Stimulated activated CD8-positive, alpha-beta memory T cell treated with anti-CD3 and anti-CD28 coated beads, Interleukin-4, amount 100 ng/mL, for 1 hour (primary cell): ENCODE measurements at places on chromosomes 4 and X.

DNA sequence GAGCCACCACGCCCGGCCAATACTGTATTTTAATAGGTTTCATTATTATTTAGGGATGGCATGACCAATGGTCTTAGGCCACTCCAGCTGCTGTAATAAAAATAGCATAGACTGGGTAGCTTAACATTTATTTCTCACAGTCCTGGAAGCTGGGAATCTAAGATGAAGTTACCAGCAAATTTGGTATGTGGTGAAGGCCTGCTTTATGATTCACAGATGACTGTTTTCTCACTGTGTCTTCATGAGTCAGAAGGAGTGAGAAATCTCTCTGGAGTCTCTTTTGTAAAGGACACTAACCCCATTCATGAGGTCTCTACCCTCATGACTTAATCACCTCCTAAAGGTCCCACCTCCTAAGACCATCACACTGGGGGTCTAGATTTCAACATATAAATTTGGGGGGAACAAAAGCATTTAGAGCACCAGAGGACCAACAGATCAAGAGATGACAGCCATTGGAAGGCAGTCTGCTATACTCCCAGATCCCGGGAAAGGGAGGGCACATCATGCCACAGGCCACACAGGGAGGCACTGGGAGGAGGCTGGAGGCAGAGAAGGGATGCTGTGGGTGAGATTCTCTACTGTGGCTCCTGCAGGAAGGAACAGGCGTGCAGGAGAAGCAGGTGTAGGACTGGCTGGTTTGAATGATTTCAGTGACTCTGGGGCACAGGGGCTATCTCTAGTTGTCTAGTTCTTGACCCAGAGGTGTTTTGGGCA, 335.8 kb upstream of the SFRP2 start:
- DNase-seq: no peak

DNA sequence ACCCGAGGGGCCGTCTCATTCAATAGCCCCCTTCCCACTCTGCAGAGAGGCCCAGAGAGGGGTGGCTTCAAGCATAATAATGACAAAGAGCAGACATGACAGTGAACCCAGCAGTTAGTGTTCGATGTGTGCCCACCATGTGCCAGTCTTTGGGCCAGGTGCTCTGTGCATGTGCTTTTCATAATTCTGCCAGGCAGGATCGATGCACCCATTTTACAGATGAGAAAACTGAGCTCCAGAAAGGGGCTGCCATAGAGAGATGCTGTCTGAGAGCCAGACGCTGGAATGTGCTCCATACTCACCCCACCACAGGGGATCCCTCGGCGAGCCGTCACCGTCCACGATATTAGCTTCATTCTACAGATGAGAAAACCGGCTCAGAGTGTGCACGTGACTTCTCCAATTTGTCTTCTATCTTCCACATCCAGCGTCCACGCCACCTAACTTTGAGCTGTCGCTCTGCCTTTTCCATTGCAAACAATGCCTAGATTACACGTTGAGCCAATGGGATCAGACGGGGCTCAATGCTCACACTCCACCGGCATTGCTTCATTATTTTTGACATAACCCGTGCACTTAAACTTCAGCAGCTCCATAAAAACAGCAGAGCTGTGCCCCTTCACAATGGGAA, 8.2 kb downstream of the ADRA2C start:
- DNase-seq: no peak

DNA sequence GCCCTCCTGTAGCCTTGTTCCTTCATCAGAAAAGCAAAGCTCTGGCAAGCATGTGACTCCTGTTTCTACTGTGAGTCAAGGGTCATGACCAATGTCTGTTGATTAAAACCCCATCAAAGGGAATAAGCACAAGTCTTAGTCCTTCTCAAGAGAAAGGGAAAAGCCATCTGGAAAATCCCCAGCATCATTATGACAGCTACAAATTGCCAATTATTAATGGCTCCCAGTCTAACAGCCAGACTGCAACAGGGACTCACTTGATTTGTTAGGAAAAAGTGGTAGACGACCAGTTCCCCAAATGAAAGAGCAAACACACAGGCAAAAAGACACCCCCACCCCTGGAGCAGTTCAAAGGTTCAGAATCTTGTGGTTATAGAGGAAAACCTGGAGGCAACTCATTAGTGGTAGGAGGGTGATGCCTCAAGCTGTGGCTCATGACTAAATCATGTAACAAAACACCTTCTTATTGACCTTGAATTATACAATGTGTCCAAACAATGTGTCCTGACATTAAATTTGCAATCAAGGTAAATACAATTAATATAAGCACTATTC, 315.7 kb downstream of the HNRNPD start:
- no peak for DNase-seq

- DNase-seq: no peak
These were observed 15.2 kb upstream of the UVSSA start for GRCh38 chr4:1331591-1332353.

GRCh38 chrX:95427389-95427788, 1257.3 kb upstream of the DIAPH2 start:
- no peak for DNase-seq

DNA sequence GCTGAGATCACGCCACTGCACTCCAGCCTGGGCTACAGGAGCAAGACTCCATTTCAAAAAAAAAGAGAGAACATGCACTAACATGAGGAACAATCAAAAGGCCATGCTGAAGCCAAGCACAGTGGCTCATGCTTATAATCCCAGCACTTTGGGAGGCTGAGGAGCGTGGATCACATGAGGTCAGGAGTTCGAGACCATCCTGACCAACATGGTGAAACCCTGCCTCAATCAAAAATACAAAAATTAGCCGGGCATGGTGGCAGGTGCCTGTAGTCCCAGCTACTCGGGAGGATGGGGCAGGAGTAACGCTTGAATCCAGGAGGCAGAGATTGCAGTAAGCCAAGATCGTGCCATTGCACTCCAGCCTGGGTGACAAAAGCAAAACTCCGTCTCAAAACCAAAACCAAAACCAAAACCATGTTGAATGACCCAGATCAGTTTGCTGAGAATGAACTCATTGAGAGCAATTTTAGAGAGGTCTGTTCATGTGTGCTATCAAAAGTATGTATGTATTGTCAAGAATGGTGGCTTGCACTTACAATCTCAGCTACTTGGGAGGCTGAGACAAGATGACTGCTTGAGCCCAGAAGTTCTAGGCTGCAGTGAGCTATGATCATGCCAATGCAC, 44.8 kb downstream of the PDS5A start:
- DNase-seq: no peak

- peak; percentile 31 for DNase-seq
These were observed 739 bp downstream of the LARP1B start for GRCh38 chr4:128061566-128062536.

- DNase-seq: no peak
These were observed 16.0 kb downstream of the MCF2 start for GRCh38 chrX:139691843-139692505.

GRCh38 chr4:73978886-73979285, 2.9 kb downstream of the PF4 start:
- DNase-seq: no peak

GRCh38 chrX:150051096-150051495, 112.8 kb upstream of the EOLA2 start:
- DNase-seq: no peak

- DNase-seq: no peak
These were observed at the start of gene POF1B for GRCh38 chrX:85379174-85379907. TSS of gene POF1B (minus strand) at chrX:85379665. CDS start at chrX:85379454, 211 bp downstream.

DNA sequence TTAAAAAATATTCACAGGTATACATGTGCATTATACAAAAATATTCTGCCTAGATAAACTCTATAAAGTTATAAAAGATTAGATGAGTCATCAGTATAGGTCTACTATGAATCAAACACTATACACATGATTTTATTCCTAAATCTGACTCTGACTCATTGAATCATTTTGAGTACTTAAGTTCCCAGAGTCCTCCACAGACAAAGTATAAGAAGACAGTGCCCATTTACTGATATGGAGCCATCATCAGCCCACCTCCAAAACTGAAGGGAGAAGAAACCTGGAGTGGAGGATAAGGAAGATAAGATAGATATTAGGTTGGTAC, 28.7 kb upstream of the ANTXR2 start:
- no peak for DNase-seq

DNA sequence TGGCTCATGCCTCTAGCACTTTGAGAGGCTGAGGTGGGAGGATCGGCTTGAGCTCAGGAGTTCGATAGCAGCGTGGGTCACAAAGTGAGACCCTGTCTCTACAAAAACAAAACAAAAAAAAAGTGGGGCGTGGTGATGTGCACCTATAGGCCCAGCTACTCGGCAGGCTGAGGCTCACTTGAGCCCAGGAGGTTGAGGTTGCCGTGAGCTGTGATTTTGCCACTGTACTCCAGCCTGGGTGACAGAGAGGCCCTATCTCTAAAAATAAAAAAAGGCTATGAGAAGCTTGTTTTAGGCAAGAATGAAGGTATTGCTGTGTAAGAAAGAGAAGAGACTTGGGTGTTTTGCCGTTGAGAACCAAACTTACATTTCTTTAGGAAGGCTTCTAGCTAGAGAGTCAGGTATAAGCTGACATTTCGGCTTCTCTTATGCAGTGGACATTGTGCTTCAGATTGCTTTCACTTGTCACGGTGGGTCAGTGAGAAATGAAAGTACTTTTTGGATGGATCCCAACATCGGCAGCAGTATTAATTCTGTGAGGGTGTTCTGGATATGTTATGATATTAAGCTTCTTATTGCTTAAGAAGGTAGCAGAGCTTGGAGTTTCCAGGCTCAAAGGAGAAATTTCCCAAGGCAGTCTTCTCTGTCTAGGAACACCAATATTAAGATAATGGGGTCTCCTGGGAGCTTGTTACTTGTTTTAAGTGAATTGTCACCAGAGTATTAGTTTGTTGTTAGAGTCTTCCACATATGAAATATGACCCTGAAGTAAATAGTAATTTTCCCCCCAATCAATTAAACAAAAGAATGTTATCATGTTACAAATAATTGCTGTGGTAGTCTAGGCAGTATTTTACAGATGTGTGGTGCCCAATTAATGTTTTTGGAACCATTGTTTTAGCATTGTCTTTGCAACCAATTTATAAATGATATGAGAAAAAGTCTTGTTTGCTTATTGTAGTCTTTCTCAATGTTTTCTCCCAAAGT, 17.6 kb downstream of the TMEM131L start:
- no peak for DNase-seq

GRCh38 chr4:180058691-180059215, 2184.4 kb upstream of the TENM3 start:
- no peak for DNase-seq

DNA sequence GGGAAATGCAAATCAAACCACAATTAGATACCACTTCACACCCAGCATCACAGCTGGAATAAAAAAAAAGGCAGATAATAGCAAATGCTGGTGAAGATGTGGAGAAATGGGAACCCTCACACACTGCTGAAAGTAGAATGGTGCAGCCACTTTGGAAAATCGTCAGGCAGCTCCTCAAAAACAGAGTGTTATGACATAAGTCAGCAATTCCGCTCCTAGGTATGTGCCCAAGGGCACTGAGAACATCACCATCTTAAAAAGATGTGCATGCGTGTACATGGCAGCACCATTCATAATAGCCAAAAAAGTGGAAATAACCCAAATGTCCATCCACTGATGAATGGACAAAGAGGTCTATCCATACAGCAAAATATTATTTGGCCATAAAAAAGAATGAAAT, 28.0 kb downstream of the HMX1 start:
- no peak for DNase-seq

- no peak for DNase-seq
These were observed 224.7 kb downstream of the ANTXR2 start for GRCh38 chr4:79848329-79848728.

DNA sequence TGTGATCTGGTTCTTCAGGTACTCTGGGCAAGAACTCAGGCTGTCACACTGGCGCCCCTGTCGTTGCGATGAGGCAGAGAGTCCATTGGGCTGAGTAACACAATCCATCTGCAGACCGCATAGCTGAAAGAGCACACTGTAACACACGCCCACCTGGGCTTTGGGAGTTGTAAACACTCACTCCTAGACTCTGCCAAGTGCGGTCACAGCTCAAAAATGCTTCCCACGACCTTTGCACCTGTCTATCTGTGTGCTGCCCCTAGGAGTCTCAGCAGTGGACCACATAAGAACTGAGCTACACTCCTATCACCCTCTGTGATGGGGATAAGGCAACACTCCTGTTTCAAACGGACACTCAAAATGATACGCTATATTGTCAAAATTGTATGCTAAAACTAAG, 2028.3 kb downstream of the PCDH7 start:
- DNase-seq: no peak

GRCh38 chr4:1055721-1056590, 44.5 kb downstream of the FGFRL1 start:
- peak; percentile 68 for DNase-seq

- DNase-seq: no peak
These were observed 24.0 kb upstream of the GBA3 start for GRCh38 chr4:22668702-22669101.

GRCh38 chr4:184169225-184169867, 48.3 kb downstream of the ENPP6 start:
- DNase-seq: no peak

- DNase-seq: no peak
These were observed 8.7 kb downstream of the TIMP1 start for GRCh38 chrX:47590984-47591383.

DNA sequence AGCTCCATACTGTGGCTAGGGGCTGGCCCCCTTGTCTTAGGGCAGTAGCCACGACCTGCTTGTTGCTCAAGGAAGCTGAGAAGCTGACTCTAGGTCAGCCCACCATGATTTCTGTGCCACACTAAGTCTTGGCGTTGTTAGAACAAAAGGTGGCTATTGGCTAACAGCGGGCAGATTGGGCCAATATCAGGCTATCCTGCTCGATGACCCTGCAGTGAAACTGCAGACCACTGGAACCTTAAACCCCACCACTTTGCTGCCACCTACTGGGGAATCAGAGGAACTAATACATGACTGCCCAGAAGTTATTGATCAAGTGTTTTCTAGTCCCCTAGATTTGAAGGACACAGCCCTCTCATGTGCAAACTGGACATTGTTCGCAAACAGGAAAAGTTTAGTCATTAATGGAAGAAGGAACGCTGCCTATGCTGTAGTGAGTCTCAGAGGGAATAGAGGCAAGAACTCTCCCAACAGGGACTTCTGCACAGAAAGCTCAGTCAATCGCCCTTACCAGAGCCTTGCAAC, 17.0 kb upstream of the PAPSS1 start:
- no peak for DNase-seq

GRCh38 chrX:122078079-122078478, 1030.7 kb downstream of the GLUD2 start:
- DNase-seq: no peak

GRCh38 chr4:105896984-105897775, 1.9 kb downstream of the NPNT start:
- no peak for DNase-seq

GRCh38 chrX:17441965-17442364, 67.0 kb downstream of the NHS start:
- no peak for DNase-seq

GRCh38 chrX:153610836-153611213, 11.9 kb upstream of the CCNQ start:
- DNase-seq: no peak

DNA sequence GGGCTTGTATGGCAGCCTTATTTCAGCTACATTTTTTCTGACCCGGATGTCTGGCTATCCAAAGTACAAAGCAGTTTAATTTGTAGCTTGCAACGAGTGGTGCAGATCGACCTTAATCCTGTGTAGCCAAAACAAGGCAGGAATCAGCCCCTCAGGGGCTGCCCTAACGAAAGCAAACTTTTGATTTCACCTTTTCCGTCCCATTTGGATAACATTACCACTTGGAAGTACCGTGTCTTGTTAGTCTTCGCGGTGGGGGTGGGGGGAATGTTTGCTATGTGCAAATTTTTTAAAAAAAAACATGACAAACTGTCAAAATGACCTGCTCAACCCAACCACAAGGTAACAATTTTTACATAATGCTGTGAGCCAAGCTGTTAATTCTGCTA, 766 bp upstream of the DNAJB14 start:
- no peak for DNase-seq

GRCh38 chr4:51855751-51856150, 12.8 kb downstream of the DCUN1D4 start:
- DNase-seq: no peak
